ENCODE measurements at places on chromosomes 13 and 19. TPM values are rescaled to one million over a fixed set of nuclear protein-coding genes. Genes with fewer than 3 reads are reported as not detected.

The CGB5 gene
- not detected for total RNA-seq

The TEX30 gene
- 15.6 TPM for total RNA-seq

The CDX2 gene
- total RNA-seq, result not detected

The LAIR2 gene
- not detected for total RNA-seq

The TEX26 gene
- total RNA-seq, result 0.16 TPM

The DENND1C gene
- total RNA-seq, result 0.63 TPM

The LGALS14 gene
- not detected for total RNA-seq

The ZFP36 gene
- 13.0 TPM for total RNA-seq

The C19orf38 gene
- total RNA-seq, result 2.6 TPM

The PSG7 gene
- total RNA-seq, result not detected

The C19orf85 gene
- not detected for total RNA-seq

The CEACAM3 gene
- total RNA-seq, result not detected

The TMEM255B gene
- 4.9 TPM for total RNA-seq

The RASGRP4 gene
- total RNA-seq, result 0.95 TPM

The ZNF835 gene
- total RNA-seq, result 4.3 TPM

The SKA3 gene
- total RNA-seq, result 16.7 TPM

The RFPL4AL1 gene
- total RNA-seq, result not detected

The PNMA8B gene
- 4.0 TPM for total RNA-seq

The C19orf73 gene
- total RNA-seq, result not detected

The TTC9B gene
- total RNA-seq, result 0.21 TPM

- DNase-seq, result no peak
These were observed 415.8 kb upstream of the KLF12 start for GRCh38 chr13:74550039-74550438.

GRCh38 chr13:95643571-95643935 is 953 bp downstream of the DZIP1 start:
- no peak for DNase-seq

GRCh38 chr19:53109527-53109926 is 6.3 kb upstream of the ZNF160 start:
- DNase-seq, result no peak

DNA sequence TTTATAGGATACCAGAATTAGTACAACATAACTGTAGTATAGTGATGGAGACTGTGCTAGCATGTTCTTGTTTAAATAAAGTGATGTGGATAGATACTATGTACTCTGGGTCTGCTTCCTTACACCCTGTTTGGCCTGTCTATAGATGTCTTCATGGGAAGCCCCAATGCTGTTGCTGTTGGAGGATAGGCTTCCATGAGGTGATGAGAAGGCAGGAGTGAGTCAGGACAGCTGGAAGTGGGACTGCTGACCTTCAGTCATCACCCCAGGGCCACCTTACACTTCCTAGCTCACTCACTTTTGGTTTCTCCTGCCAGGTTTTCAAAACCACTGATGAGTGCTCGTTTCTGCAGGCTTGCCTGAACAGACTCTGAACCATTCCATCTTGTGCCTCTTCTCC is 4.2 kb downstream of the KCTD4 start:
- DNase-seq, result no peak

- no peak for DNase-seq
These were observed 364.2 kb downstream of the IRS2 start for GRCh38 chr13:109422161-109422560.

- no peak for DNase-seq
These were observed 5.2 kb upstream of the CEACAM18 start for GRCh38 chr19:51473009-51473707.

GRCh38 chr19:54199401-54199800 is 1.3 kb upstream of the RPS9 start:
- no peak for DNase-seq

DNA sequence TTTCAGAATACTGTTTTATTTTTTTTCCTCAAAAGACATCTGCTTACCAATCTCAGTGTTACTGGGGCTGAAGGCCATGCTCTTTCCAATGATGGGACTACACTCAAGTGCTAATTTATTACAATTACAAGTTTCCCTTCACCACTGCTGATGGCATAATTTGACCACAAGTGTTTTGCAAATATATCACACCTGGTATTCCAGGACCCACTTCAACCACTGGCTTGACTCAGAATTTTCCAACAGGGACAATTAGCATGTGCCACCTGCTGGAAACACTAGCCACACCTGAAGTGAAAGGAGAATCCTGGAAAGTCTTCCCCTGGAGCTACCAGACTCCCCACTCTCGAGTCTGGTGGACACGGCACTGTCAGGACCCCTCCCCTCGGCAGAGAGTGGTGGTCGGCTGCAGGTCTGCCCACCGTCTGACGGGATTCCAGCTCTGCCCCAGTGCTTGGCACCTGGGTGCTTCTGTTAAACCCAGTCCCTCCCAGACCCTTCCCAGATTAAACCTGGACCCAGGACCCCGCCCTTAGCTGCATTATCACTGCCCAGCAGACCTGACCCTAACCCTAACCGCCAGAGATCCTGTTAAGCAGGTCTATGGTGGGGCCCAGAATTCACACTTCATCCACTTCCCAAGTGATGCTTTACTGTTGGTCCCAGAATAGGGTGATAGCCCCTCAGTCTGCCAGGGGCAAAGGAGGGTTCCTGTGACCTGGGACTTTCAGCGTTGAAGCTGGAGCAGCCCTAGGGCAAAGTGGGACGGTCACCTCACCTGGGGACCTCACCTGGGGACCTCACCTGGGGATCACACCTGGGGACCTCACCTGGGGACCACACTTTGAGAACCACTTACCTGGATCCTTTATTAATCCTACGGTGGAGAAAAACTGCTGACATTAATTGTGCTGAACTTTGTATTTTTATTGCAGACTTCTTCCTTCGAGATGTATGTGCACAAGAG is 17.6 kb upstream of the RASA3 start:
- DNase-seq, result no peak

DNA sequence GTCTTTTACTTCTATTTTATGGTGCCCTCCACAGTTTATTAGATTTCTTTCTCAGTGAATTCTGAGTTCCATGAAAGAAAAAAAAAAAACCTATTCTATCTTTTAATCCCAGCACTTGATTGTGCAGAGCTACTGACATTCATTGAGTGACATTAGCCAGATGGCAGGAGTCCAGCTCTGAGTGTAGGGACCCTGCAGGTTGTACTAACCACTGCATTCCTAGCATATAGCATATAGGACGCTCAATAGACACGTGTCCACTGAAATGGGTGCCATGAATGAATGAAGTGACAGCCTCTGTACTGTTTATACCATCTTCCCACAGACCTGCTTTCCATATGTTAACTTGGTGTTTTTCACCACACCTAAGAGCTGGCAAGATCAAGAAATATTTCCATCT is 206.3 kb downstream of the RAP2A start:
- DNase-seq, result no peak

DNA sequence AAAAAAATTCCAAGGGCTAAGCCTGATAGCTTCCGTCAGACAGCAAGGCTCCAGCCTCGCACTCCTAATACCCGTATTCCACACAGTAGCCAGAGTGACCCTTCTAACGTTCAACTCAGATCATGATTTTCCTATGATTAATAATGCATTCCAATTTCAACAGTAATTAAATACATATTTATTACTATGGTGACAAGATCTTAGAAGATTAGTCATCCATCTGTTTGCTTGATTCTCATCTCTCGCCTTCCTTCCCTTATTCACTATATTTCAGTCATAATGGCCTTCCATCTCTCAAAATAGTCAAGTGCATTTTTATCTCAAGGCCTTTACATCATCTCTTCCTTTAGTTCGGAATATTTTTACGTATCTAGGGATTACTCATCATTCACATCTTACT is 621.2 kb upstream of the SPRY2 start:
- DNase-seq, result no peak

- DNase-seq, result no peak
These were observed 6.5 kb upstream of the ZNF444 start for GRCh38 chr19:56134654-56134921.

- DNase-seq, result no peak
These were observed 149.9 kb downstream of the MYO16 start for GRCh38 chr13:108779308-108779707.

- no peak for DNase-seq
These were observed 7.5 kb upstream of the ADAMTS10 start for GRCh38 chr19:8617984-8618383.

- no peak for DNase-seq
These were observed 267.3 kb upstream of the SLITRK5 start for GRCh38 chr13:87403748-87404432.

DNA sequence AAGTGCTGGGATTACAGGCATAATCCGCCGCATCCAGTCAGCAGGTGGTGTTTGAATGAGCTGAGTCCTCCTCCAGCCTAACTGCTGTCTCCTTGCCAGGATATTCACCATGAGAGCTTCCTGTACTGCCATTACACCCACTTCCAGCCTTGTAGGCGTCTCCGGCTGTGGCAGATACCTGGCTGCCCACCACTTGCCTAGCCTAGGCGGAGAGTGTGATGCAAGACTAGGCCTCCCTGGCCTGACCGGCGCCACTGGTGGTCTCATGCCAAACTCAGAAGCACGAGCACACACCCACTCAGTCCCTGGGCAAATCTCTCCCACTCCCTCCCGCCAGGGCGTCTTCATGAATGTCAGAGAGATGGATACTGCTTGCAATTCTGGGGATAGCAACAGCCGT is 16.6 kb downstream of the IL12RB1 start:
- DNase-seq, result no peak

DNA sequence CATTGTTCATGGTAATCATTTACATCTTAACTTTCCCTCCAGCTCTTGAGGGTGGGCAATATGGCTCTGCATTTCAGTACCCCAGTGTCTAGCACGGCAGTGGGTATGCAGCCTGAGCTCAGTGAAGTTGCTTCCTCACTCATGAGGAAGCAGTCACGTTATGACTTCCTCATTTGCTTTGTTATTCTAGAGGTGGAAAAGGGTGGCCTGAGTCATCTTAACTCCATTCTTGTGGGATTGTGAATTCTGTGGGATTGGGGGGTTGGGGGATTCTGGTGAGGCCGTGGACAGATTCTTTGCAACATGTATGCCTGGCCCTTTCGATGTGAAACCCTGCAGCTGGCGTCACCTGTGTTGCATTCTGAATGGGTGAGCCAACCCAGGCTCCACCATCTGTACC is 406.7 kb upstream of the ZNF507 start:
- DNase-seq, result no peak

GRCh38 chr19:16977306-16977705 is 49.3 kb downstream of the CPAMD8 start:
- no peak for DNase-seq

- DNase-seq, result no peak
These were observed 26.9 kb downstream of the SIPA1L3 start for GRCh38 chr19:37933937-37934358.

GRCh38 chr13:72599178-72599743 is 128.2 kb downstream of the MZT1 start:
- DNase-seq, result no peak

GRCh38 chr19:35404879-35405622 is 34.2 kb downstream of the GPR42 start:
- no peak for DNase-seq

DNA sequence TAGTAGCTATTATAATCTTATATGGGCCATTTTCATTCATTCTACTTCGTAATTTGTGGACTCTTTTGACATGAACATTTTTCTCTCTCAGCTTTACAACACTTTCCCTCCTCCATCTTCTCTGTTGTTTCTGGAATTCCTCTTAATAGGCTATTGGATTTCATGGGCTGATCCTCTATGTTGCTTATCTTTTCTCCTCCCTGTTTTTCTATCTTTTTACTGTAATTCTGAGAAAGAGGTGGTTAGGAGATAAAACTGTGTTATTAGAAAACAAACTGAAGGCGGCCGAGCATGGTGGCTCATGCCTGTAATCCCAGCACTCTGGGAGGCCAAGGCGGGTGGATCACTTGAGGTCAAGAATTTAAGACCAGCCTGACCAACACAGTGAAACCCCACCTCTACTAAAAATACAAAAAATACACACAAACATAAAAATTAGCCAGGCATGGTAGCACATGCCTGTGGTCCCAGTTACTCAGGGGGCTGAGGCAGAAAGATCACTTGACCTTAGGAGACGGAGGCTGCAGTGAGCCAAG is 188.1 kb downstream of the UGGT2 start:
- no peak for DNase-seq
